ENCODE measurements at places on chromosomes 3 and 15.

- DNase-seq, result no peak
Measured at GRCh38 chr3:194861375-194861774, 175.7 kb downstream of the FAM43A start.

- no peak for DNase-seq
Measured at GRCh38 chr3:39188271-39189149, 3.9 kb downstream of the XIRP1 start.

GRCh38 chr3:120846073-120846472 lies 61.9 kb upstream of the STXBP5L start:
- DNase-seq, result no peak

- no peak for DNase-seq
Measured at GRCh38 chr3:37072892-37073291, 79.6 kb downstream of the MLH1 start.

- DNase-seq, result no peak
Measured at GRCh38 chr15:83587091-83587490, 66.8 kb upstream of the ADAMTSL3 start.

DNA sequence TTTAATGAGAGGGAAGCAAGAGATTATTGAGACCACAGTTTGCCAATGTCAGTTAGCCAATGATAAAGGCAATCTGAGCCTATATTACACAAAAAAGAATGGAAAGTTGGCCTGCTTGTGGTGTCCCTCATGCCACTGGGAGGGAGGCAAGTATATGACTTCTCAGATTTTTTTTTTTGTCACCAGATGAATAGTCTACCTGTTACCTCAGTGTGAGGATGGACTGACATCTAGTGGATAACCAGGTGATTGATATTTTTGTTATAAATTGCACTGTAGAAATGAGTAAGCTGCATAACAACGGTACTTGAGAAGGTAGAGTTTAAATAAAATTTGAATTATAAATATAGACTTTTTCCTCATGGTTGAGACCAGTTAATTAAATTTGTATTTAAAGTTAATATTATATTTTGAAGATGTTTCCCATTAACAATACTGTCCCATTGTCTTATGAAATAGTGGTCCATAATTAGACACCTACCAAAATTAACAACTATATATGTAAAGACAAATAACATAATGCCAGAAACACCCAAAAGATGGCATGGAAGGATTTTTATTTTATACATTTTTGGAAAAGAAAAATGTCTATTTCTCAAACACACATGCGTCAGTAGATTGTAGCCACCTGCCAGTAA lies 237.8 kb upstream of the GADL1 start:
- DNase-seq, result no peak

- no peak for DNase-seq
Measured at GRCh38 chr15:32880642-32881041, 162.8 kb downstream of the GREM1 start.

All from stimulated activated naive CD4-positive, alpha-beta T cell treated with Interleukin-2 at 50 U/mL for 16 hours (primary cell).